Activated CD4-positive, alpha-beta T cell treated with anti-CD3 and anti-CD28 coated beads, Interleukin-2, amount 10 ng/mL, durations not matched to agents 24 days and 14 days (primary cell): ENCODE measurements at places on chromosomes 5 and 9.
A peak's percentile ranks its signal among the peaks of the same experiment; 100 is the strongest.

DNA sequence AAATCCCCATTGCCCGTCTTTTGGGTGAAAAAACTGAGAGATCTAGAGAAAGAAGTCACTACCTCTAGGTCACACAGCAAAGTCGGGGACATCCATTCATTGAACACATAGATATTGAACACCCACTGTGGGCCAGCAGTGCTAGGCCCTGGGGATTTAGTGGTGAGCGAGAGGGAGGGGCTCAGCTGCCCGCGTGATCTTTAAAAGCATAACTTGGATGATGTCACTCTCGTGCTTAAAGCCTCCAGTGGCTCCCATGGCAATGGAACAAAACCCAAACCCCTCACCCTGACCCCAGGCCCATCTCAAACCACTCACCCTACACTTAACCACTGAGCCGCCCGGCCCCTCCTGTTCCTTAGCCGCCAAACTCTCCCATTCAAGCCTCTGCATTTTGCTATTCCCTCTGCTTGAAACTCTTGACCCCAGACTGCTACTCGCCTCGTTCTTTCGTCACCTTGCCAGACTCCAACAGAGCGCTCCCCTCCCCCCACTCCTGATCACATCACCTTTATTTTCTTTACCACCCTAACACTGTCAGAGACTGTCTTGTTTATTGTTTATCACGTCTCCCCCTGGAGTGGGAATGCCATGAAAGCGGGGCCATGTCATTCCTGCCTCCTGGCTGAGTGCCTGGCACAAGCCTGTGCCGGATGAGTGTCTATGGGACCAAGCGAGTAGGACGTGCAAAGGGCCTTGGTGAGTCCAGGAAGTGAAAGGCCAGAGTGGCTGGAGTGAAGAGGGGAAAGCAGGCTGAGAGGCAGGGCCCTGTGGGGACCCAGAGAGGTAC is 710 bp upstream of the PIP5KL1 start:
- DNase-seq, result peak; percentile 80

- DNase-seq, result no peak
These were observed 18.6 kb downstream of the CNTFR start for GRCh38 chr9:34570809-34571480.

GRCh38 chr5:82641331-82642003 is 363.3 kb upstream of the RPS23 start:
- DNase-seq, result peak; percentile 77

- DNase-seq, result no peak
These were observed 172.1 kb upstream of the GAS1 start for GRCh38 chr9:87119328-87119881.

DNA sequence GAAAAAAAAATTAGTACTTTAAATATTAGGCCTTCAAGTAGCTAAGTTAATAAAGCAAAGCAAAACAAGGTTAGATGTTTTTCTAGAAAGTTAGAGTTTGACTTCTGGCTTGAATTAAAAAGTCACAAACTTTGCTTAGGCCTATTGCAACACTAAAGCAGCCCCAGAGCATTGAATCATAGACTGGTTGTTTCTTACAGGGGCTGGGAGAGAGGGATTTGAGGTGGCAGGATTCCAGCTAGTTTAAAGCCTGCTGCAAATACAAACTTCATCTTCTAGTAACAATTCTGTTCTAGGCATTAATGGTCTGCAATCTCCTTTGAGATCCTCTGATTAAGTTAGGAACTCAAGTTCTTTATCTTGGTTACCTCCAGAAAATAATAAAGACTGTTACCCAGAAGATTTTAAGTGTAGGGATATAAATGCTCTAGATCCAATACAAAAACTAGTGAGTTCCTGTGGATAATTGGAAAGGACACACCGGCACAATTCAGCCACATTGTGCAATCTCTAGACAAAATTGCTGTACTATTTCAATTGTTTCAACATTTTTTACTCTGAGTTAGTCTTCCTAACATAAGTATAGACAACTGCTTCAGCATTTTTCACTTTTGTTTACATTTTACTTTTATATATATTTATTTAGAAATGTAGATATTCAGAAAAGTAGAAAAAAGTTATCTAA is 12.6 kb downstream of the OR13C5 start:
- DNase-seq, result no peak
